ENCODE measurements at places on chromosomes 6 and 20.
A peak's percentile ranks its signal among the peaks of the same experiment; 100 is the strongest.

DNA sequence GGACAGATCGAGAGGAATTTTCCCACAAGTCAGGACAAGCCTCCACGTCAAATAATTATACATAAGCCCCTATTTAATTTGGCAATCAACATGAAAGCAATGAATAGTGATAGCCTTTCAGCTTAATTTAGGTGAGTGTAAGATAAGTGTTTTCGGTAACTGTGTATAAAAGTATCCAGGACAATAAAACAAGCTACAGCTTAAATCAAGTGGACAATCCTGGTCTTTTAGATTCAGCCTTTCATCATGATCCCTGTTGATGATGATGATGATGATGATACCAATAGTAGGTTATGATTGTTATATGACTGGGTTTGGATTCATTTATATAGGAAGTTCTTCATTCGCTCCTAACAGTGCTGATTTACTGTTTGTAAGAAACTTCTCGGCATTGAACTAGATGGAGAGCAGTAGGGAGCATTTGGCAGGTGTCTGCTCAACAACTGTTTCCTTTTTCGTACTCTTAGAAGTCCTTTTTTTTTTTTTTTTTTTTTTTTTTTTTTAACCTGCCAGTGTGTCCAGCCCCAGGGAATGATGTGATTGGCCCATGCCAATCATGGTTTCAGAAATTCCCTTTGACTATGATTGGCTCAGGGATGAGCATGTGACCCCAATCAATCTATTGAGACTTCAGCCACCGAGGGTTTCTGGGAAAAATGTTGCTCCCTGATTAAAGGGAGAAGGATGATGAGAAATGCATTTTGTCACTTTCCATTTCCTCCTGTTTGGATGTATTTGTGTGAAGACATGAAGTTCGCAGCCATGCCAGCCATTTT lies 11.3 kb upstream of the RNF182 start:
- peak; percentile 84 for DNase-seq

DNA sequence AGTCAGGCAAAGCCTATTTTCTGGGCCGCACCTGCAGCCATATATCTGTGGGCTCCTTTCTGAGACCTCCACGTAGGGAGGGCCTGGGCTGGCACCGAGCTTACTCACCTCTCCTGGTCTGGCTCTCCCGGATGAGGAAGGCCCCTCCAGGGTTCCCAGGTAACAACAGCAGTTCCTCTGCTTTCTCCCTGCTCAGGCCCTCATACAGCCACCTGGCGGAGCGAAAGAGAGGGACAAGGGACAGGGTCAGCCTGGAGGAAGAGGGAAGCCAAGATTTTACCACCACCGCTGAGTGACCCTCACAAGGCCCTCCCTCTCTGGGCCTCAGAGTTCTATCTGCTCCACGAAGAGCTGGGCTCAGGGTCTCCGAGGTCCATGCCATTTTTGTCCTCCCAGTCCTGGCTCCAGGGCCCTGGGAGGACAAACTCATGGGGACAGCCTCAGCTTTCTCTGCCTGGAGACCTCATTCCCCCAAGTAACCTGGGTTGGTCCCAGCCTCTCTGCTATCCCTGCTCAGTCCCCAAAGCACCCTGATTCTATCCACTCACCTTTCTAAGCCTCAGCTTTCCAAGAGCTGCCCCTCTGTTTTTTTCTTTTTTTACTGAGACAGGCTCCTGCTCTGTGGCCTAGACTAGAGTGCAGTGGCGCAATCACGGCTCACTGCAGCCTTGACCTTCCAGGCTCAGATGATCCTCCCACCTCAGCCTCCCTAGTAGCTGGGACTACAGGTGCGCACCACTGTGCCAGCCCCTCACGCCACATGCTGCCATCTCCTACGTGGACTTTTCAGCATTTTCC lies 13.3 kb downstream of the SLA2 start:
- DNase-seq = no peak

- DNase-seq = no peak
Observed at GRCh38 chr6:118708744-118709143, 57.4 kb upstream of the CEP85L start.

GRCh38 chr6:137001299-137001976 lies 43.3 kb downstream of the IL20RA start:
- no peak for DNase-seq

DNA sequence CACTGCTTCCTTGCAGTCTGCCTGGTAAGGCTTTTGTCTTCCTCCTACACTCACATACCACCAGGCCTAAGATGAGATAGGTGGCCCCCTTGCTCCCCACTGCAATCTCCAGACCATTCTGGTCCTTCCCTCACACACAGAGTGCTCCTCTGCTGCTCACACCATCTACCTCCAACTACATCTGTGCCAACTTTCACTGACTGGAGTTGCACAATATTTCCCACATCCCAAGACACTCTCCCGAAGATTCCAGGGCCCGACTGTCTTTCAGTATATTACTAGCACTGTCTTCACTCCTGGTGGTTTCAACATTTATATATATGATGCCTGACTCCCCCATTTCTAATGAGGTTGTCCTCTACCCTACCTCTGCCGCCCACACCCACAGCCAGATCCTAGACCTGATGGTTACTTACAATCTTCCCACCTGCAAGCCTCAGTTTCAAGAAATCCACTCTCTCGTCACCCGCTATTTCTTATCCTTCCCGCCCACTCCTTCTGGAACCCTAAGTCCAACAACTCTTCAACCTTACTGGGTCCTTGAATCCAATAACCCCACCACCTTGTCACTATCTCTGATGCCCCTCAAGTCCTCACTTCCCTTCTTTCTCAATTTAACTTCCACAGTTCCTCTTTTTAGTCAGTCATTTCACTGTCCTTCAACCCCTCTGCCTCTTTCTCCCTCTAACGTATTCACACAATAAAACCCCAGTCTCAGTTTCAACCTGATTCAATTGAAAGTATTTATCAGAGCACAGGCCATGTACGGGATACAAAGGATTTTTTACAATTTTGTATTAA lies 21.6 kb downstream of the RALGAPA2 start:
- no peak for DNase-seq

GRCh38 chr6:135181333-135182070 lies 394 bp downstream of the MYB start:
- no peak for DNase-seq
